ENCODE measurements at places on chromosomes 7 and 10.

GRCh38 chr10:15106352-15107013, 9.3 kb downstream of the RPP38 start:
- DNase-seq, result peak; percentile 50

DNA sequence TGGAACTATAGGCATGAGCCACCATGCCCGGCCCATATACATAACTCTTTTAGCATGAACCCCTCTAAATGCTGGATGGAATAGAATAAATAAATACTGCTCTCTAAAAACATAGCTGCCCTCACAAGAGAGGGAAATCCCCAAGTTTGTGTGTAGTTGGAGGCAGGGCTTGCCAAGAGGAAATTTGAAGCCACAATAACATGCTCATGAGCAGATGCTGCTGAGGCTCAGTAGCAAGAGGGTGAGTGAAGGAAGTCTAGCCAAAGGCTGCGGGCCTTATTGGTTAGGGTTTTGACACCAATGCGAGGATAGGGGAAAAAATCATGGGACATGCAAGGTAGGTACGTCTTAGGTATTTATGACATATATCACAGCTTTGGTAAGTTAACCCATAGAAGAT, 17.3 kb downstream of the TPK1 start:
- no peak for DNase-seq

DNA sequence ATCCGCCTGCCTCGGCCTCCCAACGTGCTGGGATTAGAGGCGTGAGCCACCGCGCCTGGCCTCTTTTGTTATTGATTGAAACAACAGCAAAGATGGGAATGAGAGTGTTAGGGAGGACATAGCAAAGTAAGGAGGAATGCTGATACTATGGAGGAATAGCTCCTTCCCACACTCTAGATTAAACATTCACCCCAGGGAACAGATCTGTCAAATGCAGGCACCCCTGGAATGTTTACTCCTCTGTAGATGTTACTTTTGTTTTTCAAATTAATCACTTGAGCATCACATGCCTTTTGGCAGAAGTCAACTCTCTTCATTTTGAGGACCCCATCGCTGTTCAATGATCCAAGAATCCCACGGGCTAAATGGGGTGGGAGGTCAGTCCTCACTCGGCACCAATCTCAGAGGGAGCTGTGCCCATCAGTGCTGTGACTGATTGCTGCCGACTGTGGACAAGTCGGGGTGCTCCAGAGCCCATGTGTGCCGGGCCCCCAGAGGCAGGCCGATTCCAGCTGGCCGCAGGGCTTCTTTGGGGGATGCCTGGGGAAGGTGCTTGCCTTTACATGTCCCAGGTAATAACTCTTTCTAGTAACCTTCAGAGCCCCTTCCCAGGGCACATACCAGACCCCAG, 10.2 kb upstream of the COBL start:
- no peak for DNase-seq

- DNase-seq, result peak; percentile 61
These were observed 1.5 kb upstream of the C10orf95 start for GRCh38 chr10:102452672-102453340.

DNA sequence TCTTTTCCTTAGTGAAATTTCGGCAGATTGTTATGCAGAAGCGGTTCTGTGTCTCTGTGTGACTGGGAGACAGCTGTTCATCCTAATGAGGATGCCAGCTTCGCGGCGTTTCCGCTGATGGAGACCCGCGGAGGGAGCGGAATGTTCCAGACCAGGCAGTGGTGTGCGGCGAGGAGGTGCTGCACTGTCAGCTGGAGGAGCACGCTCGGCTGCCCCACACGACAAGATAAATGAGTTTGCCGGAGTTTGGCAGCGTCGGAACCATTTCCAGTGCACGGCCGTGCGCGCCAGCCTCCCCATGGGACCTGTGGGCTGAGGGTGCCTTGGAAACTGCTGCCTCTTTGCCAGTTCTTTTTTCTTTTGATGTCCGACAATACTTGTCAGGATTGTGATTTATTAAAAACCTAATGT, 64.6 kb downstream of the WDR37 start:
- no peak for DNase-seq

DNA sequence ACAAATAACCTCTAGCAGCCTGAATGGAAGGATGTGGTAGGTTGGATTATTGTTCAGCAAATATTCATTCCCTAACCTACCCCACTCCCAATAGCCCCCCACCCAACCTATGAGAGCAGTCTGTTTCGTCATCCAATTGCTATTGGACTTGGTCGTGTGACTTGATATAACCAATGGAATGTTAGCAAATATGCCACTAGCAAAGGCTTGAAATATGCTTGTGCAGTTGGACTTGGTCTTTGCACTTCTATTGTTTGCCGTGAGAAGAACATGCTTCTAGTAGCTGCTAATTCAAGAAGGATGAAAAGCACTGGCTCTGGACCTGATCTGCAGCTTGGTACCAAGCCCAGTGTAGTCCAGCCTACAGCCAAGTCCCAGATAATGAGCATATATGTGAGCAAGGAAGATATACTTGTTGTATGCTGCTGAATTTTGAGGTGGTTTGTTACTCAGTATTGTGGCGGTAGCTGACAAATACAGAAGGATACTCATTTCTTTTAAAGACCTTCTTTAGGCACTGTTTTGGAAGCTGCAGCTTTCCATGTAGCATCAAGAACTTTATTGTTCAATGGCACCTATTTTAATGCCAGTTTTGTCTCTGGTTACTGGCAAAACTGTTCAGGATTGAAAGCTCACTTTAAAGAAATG, 180.4 kb downstream of the EXOC4 start:
- DNase-seq, result no peak

DNA sequence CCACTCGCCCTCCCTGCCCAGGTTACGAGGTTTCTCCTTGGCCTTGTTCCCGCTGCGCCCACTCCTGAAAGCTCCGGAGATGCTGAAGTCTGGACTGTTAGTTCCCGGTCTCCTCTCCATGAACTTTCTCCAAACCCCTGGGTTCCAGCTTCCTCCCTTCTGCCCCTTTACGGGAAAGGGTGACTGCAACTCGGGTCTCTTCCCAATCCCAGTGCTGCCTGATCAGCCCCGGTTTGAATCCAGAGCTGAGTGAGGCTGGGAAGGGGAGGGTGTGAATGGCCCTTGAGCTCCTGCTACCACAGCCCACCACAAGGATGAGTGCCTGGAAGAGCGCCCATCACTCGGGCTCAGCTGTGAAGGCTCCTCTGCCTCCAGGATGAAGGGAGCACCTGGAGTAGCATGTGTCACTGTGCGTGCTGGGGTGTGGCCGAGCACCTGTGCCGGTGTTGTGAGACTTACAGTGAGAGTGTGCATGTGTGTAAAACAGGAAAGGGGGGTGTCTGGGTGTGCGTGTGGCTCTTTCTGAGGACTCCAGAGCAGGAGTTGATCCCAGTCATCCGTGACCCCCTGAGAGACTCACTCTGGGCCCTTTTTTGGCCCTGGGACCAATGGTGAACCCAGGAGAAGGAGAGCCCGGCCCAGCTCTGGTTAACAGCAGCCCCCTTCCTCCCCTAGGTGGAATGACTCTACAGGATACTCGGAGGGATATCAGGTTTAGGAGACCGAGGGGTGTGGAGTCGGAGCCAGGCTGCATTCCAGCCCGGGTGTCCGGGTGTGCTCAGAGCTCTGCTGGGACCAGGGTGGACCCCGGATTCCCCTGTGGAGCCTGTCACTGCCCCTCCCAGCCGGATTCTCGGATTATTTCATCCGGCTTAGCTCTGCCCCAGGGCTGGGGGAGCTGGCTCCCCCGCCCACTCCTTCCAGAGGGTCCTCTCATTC, 1.1 kb upstream of the ZNF467 start:
- DNase-seq, result no peak

- no peak for DNase-seq
These were observed 2.8 kb downstream of the CAMK2G start for GRCh38 chr10:73871295-73872189.

GRCh38 chr7:97145068-97145467, 27.6 kb downstream of the SDHAF3 start:
- DNase-seq, result no peak
